ENCODE measurements at places on chromosomes 2 and 18. TPM values are rescaled to one million over a fixed set of nuclear protein-coding genes. Genes with fewer than 3 reads are reported as not detected.

DNA sequence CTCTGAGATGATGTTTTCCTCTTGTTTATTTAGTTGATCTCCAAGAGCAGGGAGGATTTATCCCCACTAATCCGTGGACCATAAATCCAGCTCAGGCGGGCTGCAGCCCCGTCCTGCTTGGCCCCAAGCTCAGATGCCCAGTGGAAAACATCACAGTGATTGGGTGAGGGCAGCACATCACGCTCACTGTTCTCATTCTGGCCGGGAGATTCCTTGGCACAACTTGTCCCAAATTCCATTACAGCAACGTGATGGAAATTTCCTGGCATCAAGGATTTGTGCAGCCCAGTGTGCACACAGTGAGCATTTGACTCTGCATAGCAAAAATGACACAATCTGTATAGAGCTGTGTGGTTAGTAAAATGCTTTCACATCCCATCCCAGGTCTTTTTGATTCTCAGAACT is 96.8 kb downstream of the VAPA start:
- no peak overlapping the region for H3K27ac ChIP-seq
- H3K36me3 ChIP-seq: no peaks in the 10 kb centered on the region
- H3K27me3 ChIP-seq: no peaks in the 10 kb centered on the region
- peaks cover 10% of the 10 kb centered on the region for H3K4me1 ChIP-seq
- no peak overlapping the region for H3K4me3 ChIP-seq

- no peaks in the 10 kb centered on the region for H3K27me3 ChIP-seq
- H3K4me3 ChIP-seq: no peak overlapping the region
- peaks cover 4% of the 10 kb centered on the region for H3K4me1 ChIP-seq
- no peak for DNase-seq
- no peaks in the 10 kb centered on the region for H3K36me3 ChIP-seq
Observed at GRCh38 chr18:59897321-59897954, 2.4 kb upstream of the PMAIP1 start.

GRCh38 chr2:121283670-121284462 is 1.1 kb downstream of the TFCP2L1 start:
- no peak for DNase-seq
- H3K36me3 ChIP-seq: no peaks in the 10 kb centered on the region
- H3K27ac ChIP-seq: no peak overlapping the region
- peaks cover 11% of the 10 kb centered on the region for H3K4me1 ChIP-seq
- peak overlapping the region; percentile 40 for H3K4me3 ChIP-seq

GRCh38 chr2:85453571-85453970 is 35.1 kb downstream of the SH2D6 start:
- peak; percentile 11 for DNase-seq
- no peak overlapping the region for H3K27ac ChIP-seq
- peaks cover 12% of the 10 kb centered on the region for H3K4me1 ChIP-seq
- no peaks in the 10 kb centered on the region for H3K27me3 ChIP-seq
- H3K36me3 ChIP-seq: no peaks in the 10 kb centered on the region

- H3K27me3 ChIP-seq: no peaks in the 10 kb centered on the region
- no peak overlapping the region for H3K4me3 ChIP-seq
- DNase-seq: no peak
- H3K27ac ChIP-seq: no peak overlapping the region
Observed at GRCh38 chr2:38716185-38716584, 35.0 kb downstream of the SRSF7 start.

GRCh38 chr2:80506563-80506962 is 202.0 kb upstream of the LRRTM1 start:
- no peaks in the 10 kb centered on the region for H3K27me3 ChIP-seq
- no peak for DNase-seq
- no peaks in the 10 kb centered on the region for H3K36me3 ChIP-seq
- H3K27ac ChIP-seq: no peak overlapping the region
- H3K4me3 ChIP-seq: no peak overlapping the region

GRCh38 chr2:236637686-236638569 is 68.3 kb downstream of the ACKR3 start:
- DNase-seq: no peak
- H3K4me3 ChIP-seq: no peak overlapping the region
- H3K27ac ChIP-seq: no peak overlapping the region
- H3K27me3 ChIP-seq: no peaks in the 10 kb centered on the region
- H3K4me1 ChIP-seq: peaks cover 7% of the 10 kb centered on the region
- no peaks in the 10 kb centered on the region for H3K36me3 ChIP-seq

GRCh38 chr2:120435671-120436459 is 89.9 kb downstream of the INHBB start:
- no peaks in the 10 kb centered on the region for H3K4me1 ChIP-seq
- no peak overlapping the region for H3K4me3 ChIP-seq
- no peak overlapping the region for H3K27ac ChIP-seq

Gene ERMN
- polyA plus RNA-seq: 0.15 TPM

Gene AGXT
- 0.08 TPM for polyA plus RNA-seq

Gene APLF
- polyA plus RNA-seq: 1.1 TPM
